Activated CD8-positive, alpha-beta T cell treated with anti-CD3 and anti-CD28 coated beads for 36 hours (primary cell): ENCODE measurements at places on chromosomes 7 and 10. TPM values are rescaled to one million over a fixed set of nuclear protein-coding genes. Genes with fewer than 3 reads are reported as not detected.

DNA sequence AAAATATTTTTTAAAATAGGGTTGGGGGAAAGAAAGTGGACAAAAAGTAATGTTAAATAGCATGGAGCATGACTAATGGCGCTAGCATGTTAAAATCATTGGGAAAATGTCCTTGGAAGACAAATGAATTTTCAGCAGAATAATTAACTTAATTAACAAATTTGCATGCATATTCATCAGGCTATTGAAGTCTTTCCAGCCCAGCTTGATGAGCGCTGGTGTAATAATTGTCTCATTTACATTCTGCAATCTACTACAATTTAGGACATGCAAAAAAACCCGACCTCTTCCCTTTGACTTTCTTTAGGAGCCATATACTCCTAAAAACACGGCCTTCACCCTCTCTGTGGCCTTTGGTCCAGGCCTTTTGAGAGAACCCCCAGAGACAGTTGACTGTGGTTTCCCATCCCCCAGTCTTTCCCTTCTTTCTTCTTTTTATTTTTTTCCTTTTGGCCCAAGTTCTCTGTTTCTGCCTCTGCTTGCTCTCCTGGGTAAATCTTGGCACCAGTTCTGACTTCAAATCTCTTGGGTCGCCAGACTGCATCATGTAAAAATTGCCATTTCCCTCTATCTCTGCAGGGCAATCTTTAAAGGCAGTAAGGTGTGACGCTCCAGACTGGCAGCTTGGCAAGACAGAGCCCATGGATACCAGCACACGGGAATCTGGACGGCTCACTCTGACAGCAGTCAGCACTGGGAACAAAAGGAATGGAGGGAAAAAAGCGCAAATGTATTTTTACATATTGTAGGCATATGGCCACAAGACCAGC lies 105.5 kb downstream of the NEUROD6 start:
- no peaks in the 10 kb centered on the region for H3K36me3 ChIP-seq
- H3K27ac ChIP-seq: no peak overlapping the region
- no peak overlapping the region for H3K4me3 ChIP-seq
- no peaks in the 10 kb centered on the region for H3K4me1 ChIP-seq
- DNase-seq: no peak

- no peak overlapping the region for H3K4me3 ChIP-seq
- H3K27ac ChIP-seq: no peak overlapping the region
- H3K36me3 ChIP-seq: no peaks in the 10 kb centered on the region
- H3K27me3 ChIP-seq: peaks cover 33% of the 10 kb centered on the region
- no peak for DNase-seq
Measured at GRCh38 chr10:3210251-3210877, 37.8 kb upstream of the PITRM1 start.

DNA sequence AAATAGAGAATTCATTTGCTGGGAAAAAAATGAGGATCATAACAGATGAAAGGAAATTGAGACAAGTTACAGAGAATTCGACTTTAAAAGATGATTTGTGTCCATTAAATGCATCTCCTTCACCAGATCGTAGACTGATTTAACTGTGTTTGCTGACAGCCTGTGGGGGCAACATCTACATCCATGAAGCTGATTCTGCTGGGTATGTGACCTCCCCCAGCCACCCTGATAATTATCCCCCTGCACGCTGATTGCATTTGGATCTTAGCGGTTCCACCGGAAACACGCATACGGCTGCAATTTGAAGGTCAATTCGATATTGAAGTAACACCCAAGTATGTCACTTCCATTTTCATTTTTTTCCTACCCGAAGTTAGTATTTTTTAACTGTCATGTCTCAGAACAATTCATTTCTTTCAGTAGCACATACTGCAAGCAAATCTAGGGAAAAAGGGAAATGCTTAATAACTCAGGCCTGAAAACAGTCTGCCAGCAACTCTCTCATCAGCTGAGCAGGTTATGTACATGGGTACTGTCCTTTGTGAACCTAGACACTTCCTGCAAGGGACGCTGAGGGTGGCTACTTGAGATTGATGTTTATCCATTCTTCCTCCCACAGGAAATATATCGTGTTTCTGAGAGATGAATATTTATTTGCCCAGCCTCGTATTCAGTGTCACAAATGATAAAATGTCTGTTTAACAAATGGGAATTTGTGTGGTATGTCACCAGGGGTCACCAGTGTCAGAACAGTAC lies 134.9 kb downstream of the ZNF22 start:
- no peak overlapping the region for H3K27ac ChIP-seq
- no peaks in the 10 kb centered on the region for H3K27me3 ChIP-seq
- no peak overlapping the region for H3K4me3 ChIP-seq
- no peak for DNase-seq
- H3K4me1 ChIP-seq: no peaks in the 10 kb centered on the region

GRCh38 chr10:79242620-79243152 lies 104.6 kb upstream of the PPIF start:
- peak; percentile 82 for DNase-seq
- peaks cover 27% of the 10 kb centered on the region for H3K36me3 ChIP-seq
- H3K4me3 ChIP-seq: peak overlapping the region; percentile 78
- peaks cover 59% of the 10 kb centered on the region for H3K4me1 ChIP-seq
- H3K27ac ChIP-seq: peak overlapping the region; percentile 88

PRRT4 gene
- total RNA-seq: 0.69 TPM

IDI2 gene
- not detected for total RNA-seq

ZP3 gene
- total RNA-seq: 12.2 TPM
